A549 treated with AZD2906 at 1 μM for 4 hours (cell line): ENCODE measurements at places on chromosomes 13 and 19. TPM values are rescaled to one million over a fixed set of nuclear protein-coding genes. Genes with fewer than 3 reads are reported as not detected.

The FAM83E gene
- total RNA-seq = 0.12 to 0.40 TPM (median 0.21 TPM) in 5 replicates

The PPP1R13L gene
- total RNA-seq = 35.8 to 49.1 TPM (median 40.0 TPM) in 5 replicates

The ZNF569 gene
- total RNA-seq = 3.7 to 6.1 TPM (median 4.6 TPM) in 5 replicates

The CEACAM8 gene
- not detected in 5 replicates for total RNA-seq

The RASIP1 gene
- 0.42 to 0.98 TPM (median 0.45 TPM) in 5 replicates for total RNA-seq

The SPRY2 gene
- total RNA-seq = 16.3 to 18.9 TPM (median 17.3 TPM) in 5 replicates

The FPR1 gene
- total RNA-seq = 0.09 to 0.19 TPM (median 0.15 TPM) in 5 replicates

The ADGRL1 gene
- 5.6 to 8.8 TPM (median 6.7 TPM) in 5 replicates for total RNA-seq

The CCDC106 gene
- total RNA-seq = 15.2 to 19.4 TPM (median 16.9 TPM) in 5 replicates

The CNN1 gene
- 0.24 to 0.44 TPM (median 0.37 TPM) in 5 replicates for total RNA-seq

The ZNF493 gene
- total RNA-seq = 0.01 to 0.16 TPM (median 0.10 TPM) in 4 of 5 replicates, not detected in the other

The GRIK5 gene
- 0.23 to 0.66 TPM (median 0.42 TPM) in 5 replicates for total RNA-seq

The C19orf18 gene
- total RNA-seq = 0.07 to 0.08 TPM in 2 of 5 replicates, not detected in the others

The TJP3 gene
- total RNA-seq = 0.25 to 0.59 TPM (median 0.37 TPM) in 5 replicates

The CYP4F11 gene
- 4.6 to 6.7 TPM (median 5.5 TPM) in 5 replicates for total RNA-seq

The C19orf85 gene
- total RNA-seq = not detected in 5 replicates

The CALR3 gene
- total RNA-seq = 0.07 to 0.14 TPM in 2 of 5 replicates, not detected in the others

The MCF2L gene
- total RNA-seq = 0.27 to 0.63 TPM (median 0.41 TPM) in 5 replicates

The C1QTNF9B gene
- total RNA-seq = 0.05 TPM in 1 of 5 replicates, not detected in the others

The B3GNT3 gene
- total RNA-seq = 3.8 to 4.5 TPM (median 4.2 TPM) in 5 replicates

The ADGRE2 gene
- total RNA-seq = 0.51 to 1.1 TPM (median 0.66 TPM) in 5 replicates

The AMER2 gene
- not detected in 5 replicates for total RNA-seq

The CPB2 gene
- 0.08 to 0.09 TPM in 2 of 5 replicates, not detected in the others for total RNA-seq

The SHFL gene
- total RNA-seq = 6.6 to 7.5 TPM (median 7.3 TPM) in 5 replicates

The LENG9 gene
- 4.2 to 7.7 TPM (median 7.0 TPM) in 5 replicates for total RNA-seq

The COX7A1 gene
- not detected in 5 replicates for total RNA-seq

The CERS1 gene
- 3.6 to 5.3 TPM (median 5.0 TPM) in 5 replicates for total RNA-seq

The BRCA2 gene
- 3.5 to 7.4 TPM (median 3.6 TPM) in 5 replicates for total RNA-seq

The METTL21C gene
- total RNA-seq = not detected in 5 replicates

The CEACAM7 gene
- total RNA-seq = 0.07 to 0.12 TPM (median 0.09 TPM) in 5 replicates

The ZNF333 gene
- total RNA-seq = 2.7 to 3.4 TPM (median 3.0 TPM) in 5 replicates
